Dermis microvascular lymphatic vessel endothelial cell (primary cell): ENCODE measurements at places on chromosomes 4 and X. TPM values are rescaled to one million over a fixed set of nuclear protein-coding genes. Genes with fewer than 3 reads are reported as not detected.
A peak's percentile ranks its signal among the peaks of the same experiment; 100 is the strongest.

ADH1B gene
- 0.13 TPM in 2 replicates for total RNA-seq

USP51 gene
- total RNA-seq, result 0.39 and 1.9 TPM in 2 replicates

ZNF157 gene
- total RNA-seq, result not detected in 2 replicates

CPE gene
- 0.26 and 0.89 TPM in 2 replicates for total RNA-seq

TCEAL7 gene
- total RNA-seq, result 0.26 and 0.38 TPM in 2 replicates

TLR3 gene
- total RNA-seq, result 0.51 and 0.76 TPM in 2 replicates

PNMA5 gene
- not detected in 2 replicates for total RNA-seq

GRCh38 chr4:107153956-107154355 lies 117.8 kb upstream of the DKK2 start:
- no peak for DNase-seq

DNA sequence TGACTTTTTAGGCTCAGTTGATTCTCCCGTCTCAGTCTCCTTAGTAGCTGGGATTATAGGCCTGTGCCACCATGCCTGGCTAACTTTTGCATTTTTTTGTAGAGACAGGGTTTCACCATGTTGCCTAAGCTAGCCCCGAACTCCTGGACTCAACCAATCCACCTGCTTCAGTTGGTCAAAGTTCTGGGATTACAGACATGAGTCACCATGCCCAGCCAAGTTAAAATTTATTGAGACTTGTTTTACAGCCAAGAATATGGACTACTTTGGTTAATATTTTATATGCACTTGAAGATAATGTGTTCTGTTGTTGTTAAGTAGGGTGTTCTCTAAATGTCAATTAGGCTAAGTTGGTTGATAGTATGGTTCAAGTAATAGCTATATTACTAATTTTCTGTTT lies 58.7 kb downstream of the CYTL1 start:
- DNase-seq, result no peak

DNA sequence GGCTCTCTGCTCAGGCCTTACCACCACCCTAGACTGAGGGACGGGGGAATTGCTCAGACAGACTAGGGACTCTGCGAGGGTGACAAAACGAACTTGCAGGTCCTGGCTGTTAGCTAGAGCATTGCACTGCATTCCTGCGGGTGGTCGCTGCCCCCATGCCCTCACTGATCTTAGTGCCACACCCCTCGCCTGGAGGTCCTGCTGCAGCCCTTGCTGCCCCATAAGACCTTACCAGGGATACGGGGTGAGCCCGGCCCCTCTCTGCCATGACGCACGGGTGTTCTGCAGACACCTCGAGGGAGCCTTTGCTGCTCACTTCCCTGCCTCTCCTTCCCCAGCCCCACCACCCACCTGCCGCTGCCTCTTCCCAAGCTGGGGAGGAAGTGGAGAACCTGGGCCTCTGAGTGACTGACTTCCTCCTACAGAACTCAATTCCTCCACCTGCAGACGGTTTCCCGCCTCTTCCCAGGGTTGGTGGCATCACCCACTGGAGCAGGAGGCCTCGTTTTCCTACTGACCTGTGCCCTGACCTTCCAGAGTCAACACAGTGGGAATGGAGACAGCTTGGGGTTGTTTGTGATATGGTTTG lies 19.8 kb upstream of the TBC1D14 start:
- DNase-seq, result no peak

DNA sequence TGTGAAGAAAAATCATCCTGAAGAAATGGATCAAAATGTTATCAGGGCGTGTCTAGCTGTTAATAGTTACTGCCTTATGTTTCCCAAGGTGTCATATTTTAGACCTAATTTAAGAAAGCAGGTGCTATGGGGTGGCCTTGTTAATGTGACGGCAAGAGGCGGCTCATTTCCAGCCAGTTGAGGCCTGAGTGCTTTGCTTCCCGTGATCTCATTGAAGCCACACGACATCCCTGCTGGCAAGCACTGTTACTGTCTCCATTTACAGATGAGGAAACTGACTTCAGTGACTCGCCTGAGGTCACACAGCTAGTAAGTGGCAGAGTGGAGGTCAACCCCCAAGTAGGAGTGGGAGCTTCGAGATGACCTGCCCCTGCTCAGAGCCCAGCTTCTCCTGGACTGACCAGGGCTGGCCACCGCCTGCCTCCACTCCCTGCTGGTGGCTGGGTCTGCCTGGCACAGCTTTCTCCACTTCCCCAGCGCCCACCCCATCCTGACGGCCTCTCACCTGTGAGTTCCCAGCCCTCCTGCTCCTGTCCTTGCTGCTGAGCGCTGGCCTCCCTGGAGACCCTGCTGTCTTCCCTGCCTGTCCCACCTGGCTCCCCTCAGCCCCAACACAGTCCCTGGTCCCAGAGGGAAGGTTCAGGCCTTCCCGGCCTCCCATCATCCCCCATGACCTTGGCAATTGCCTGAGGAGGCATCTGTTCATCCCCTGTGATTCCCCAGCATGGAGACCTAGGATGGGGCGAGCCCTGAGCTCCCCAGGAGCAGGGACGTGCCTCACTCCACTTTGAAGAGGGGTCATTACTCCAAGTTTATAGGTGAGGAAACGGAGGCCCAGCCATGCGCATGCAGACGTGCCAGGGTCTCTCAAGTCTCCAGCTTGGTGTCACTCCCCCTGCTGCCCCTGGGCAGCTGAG lies 47.7 kb upstream of the SORCS2 start:
- DNase-seq, result no peak

DNA sequence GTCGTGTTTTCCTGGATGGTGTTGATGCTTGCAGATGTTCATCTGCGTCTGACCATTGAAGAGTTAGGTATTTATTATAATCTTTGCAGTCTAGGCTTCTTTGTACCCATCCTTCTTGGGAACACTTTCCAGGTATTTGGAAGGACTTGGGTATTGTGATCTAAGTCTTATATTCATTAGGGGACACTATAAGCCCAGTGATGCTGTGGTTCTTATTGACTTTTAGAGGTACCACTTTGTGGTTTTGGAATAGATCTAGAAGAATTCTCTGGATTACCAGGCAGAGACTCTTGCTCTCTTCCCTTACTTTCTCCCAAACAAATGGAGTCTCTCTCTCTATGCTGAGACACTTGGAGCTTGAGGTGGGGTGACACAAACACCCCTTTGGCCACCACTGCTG lies 41.6 kb downstream of the AFM start:
- DNase-seq, result no peak

DNA sequence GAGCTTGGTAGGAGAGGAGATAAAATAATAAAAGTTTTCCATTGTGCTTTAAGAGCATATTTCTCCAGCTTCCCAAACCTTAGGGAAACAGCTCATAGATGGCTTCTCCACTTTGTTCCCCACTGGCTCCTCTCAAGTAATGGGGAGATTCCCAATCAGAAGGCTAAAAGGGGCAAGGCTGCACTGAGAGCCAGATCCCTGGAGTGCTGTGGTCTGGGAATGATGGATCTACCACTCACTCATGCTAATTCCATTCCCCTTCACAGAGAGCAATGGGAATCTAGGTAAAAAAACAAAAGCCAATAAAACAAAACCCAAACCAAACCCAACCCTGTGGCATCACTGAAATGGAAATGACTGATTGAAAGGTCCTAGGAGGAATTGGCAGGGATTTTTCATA lies 219.7 kb upstream of the MBNL3 start:
- DNase-seq, result no peak

DNA sequence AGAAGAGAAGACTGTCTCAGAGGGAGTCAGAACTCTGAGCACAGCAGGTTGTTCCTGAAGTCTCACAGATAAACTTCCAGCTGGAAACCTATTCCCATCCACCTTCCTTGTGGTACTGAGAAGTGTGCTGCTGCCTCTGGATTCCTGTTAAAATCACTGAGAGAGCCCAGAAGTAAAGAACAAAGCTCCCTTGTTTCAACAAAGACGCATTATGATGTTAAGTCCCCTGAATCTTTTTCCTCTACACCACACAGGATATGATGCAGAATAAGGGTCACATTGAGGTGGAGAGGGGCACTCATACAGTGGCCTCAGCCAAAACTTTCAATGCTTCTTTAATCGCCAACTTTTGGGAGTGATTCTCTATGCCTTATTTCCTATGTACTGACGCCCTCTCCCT lies 321.0 kb downstream of the OPHN1 start:
- peak; percentile 19 for DNase-seq

DNA sequence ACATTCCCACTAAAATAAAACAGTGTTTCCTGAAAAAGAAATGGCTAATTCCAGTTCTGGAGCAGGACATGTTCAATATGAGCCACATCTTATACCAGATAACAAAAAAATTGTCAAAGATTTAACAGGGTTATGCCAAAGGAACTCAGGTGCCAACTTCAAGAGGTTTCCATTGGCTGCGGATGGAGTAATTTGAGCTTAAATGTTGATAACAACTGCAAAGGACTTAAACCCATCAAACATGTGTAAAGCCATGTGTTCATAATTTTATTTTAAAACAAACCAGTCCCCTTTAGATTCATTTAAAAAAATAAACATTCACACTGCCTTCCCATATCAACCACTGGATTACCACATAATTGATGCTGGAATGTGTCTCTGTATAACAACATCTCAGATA lies 156.4 kb upstream of the PCDH18 start:
- DNase-seq, result no peak

DNA sequence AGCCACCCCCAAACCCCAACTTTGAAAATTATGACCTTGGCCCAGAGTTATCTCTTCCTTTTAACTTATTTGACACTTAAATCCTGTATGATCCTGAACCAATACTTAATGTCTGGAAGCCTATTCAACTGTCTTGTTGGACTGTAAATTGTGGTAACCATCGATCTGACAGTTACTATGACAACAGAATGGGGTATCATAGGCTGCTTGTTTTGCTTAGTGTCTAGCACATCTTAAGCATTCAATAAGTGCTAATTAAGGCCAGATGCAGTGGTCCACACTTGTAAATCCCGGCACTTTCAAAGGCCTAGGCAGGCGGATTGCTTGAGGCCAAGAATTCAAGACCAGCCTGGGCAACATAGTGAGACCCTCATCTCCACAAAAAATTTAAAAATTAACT lies 175.0 kb downstream of the APBB2 start:
- DNase-seq, result no peak
